ENCODE measurements at places on chromosomes 7 and 10.

DNA sequence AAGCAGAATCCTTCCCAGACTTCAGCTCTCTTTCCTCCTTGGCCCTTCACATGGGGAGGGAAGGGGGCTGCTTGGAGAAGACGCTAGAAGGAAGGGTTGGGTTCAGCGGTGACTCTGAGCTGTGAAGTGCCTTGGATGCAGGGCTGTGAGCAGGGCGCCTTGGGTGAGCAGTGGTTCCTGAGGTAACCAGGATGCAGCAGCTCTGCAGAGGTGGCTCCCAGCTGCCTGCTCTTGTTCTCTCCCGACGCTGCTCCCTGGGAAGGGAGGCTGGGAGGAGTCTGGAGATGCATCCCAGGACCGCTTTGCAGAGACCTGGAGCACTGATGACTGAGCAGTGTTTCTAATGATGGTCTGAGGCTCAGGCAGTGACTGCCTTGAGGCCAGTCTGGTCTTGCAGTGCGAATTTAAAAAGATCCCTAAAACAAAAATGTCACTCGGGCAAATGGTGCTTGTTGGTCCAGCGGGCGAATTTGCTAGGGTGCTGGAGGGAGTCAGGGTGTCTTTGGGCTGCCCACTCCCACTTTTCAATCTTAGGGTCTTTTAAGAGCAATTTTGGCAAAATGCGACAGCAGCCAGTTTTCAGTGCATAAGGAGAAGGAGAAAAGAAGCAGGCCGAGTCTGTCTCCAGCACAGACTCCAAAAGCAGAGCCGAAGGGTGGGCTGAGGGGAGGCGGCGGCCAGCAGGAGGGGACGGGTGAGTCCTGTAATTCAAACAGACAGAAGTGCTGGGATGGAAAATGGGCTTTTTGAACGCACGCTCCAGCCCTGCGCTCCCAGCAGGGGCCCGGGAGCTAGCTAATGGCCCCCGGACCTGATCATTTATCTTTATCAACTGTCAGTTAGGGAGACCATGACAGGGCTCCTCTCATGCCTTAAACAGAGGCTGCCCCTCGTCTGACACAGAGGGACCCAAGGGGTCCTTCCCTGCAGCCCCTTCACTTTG, 191.2 kb upstream of the SHH start:
- DNase-seq = no peak

GRCh38 chr10:124097883-124098282, 4.5 kb upstream of the CHST15 start:
- no peak for DNase-seq

DNA sequence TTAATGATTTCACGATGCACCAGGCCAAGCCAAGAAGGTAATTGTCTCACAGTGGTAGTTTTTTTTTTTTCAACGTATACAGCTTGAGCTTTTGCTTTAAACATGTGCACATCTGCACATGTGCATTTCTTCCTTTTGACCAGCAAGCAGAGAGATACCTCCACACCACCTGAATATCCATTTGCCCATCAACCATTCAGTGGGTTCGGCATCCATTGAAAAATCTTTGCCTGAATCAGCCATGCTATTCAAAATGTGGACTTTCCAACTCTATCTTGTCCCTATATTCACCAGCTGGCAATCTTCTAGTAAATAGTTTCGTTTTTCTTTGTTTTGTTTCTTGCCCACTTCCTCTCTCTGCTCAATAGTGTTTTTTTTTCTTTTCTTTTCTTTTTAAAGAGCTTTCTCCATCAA, 7.7 kb upstream of the TRA2A start:
- DNase-seq = no peak

GRCh38 chr10:104831272-104831671, 190.2 kb downstream of the SORCS3 start:
- DNase-seq = no peak

DNA sequence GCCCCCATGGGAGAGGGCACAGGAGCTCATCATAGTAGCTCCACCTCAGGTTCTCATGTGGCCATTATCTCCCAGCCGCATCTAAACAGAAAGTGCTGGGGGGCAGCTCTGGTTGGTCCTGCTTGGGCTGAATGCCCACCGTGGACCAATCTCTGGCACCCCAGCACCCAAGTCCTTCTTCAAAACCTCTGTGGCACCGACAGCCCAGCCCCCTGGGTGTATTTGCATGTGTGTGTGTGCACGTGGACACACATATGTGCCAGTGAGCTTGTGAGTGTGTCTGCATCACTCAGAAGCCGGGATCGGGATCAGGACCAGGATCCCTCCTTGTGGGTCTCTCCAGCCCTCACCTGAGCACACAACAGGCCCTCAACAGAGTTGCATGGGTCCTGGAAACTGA, 68.2 kb downstream of the ALOX5 start:
- no peak for DNase-seq

- no peak for DNase-seq
Observed at GRCh38 chr7:82442492-82443035, 1.0 kb downstream of the CACNA2D1 start.

DNA sequence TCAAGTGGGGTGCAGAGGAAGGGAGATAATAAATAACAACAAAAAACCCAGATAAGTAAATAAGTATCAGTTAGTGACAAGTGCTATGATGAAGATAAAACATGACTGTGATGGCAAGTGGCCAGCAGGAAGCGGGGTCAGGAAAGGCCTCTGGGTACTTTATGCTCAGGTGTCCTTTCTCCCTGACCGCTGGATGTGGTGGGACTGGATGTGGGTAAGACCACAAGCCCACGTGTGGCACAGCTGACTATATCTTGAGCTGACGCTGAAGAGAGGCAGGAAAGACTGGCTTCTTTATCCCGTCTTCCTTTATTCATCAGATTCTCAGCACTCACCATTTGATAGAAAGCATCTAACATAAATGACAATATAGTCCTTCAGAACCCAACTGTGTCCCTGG, 87.8 kb downstream of the CREB5 start:
- no peak for DNase-seq

GRCh38 chr7:27453702-27454405, 208.8 kb downstream of the HIBADH start:
- DNase-seq = no peak

GRCh38 chr10:66651308-66652082, 274.3 kb upstream of the LRRTM3 start:
- no peak for DNase-seq

DNA sequence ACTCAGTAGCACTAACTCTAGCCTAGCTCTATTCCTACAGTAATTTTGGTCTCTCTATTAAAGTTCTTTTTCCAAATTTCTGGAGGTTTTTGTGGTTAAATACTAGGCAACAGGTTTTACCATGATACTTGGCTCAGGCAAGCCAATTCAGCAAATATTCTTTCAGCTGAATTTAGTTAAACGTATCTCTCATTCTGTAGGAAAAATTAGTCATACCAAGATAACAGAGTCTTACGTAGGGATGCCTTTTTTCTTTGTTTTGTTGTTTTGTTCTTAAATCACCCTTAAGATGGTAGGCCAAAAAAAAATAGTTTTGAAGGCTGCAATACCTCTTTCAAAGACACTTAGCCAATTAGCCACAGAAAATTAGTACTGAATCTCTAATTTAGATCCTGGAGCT, 180.5 kb downstream of the MAGI2 start:
- no peak for DNase-seq

- no peak for DNase-seq
Observed at GRCh38 chr10:516764-517163, 172.7 kb downstream of the DIP2C start.

DNA sequence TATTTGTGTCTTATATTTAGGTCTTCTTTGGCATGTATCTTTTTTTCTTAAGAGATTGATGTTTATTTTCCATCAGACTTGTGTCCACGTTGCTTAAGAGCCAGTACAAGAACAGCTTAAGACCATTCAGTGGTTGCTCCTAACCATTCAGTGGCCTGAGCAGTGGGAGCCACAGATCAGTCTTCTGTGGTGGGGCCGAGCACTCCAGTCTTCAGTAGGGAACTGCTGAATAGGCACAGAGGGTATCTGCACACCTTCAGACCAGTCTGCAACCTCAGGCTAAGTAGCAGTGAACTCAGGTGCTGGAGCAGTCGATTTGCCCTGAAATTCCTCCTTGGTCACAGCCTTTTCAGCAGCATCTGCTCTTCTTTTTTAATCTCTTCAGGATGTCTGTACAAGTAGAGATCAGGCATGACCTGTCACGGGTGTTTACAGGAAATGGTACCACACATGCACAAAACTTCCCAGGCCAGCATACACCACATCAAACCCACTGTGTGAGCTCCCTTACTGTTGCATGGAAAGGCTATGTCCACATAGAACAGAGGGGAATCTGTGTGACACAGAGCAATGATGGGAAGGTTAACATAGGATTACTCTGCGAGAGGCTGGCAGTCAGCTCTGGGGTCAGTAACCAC, 51.5 kb downstream of the FAM107B start:
- DNase-seq = peak; percentile 11

DNA sequence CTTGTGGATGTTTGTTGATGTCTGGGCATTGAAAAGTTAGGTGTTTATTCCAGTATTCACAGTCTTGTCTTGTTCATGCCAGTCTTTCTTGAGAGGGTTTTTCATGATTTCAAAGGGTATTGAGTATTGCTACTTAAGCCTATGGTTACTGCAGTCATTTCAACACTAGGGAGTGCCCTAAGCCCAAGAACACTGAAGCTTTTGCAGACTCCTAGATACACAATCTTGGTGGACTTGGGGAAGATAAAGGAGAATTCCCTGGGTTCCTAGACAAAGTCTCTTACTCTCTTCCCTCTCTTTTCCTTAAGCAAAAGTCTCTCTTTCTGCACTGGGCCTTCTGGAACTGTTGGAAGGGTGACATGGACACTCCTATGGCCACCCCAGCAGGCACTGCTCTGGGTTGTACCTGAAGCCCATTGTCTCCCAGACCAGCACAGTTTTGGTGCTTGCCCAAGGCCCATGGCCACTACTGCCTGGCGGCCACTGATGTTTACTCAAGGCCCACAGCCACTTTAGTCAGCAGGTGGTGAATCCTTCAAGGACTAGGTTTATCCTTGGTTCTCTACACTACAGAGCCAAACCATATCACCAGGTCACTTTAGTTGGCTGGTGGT, 24.9 kb downstream of the SAMD9 start:
- peak; percentile 65 for DNase-seq

DNA sequence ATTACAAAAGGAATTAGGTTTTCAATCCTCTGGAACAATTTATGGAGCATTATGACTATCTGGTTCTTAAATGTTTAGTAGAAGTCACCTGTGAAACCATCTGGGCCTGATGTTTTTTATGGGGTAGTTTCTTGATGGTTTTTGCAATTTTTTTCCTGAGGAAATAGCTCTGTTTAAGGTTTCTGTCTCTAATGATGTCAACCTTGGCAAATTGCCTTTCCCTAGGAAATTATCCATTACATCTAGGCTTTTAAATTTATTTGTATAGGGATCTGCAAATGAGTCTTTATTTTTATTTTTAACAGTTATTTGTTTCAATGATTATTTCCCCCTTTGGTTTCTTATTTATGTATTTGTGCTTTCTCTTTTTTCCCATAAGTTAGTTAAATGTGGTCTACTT, 222.8 kb downstream of the GALNT17 start:
- no peak for DNase-seq

GRCh38 chr7:139265673-139266072, 34.6 kb downstream of the UBN2 start:
- no peak for DNase-seq

DNA sequence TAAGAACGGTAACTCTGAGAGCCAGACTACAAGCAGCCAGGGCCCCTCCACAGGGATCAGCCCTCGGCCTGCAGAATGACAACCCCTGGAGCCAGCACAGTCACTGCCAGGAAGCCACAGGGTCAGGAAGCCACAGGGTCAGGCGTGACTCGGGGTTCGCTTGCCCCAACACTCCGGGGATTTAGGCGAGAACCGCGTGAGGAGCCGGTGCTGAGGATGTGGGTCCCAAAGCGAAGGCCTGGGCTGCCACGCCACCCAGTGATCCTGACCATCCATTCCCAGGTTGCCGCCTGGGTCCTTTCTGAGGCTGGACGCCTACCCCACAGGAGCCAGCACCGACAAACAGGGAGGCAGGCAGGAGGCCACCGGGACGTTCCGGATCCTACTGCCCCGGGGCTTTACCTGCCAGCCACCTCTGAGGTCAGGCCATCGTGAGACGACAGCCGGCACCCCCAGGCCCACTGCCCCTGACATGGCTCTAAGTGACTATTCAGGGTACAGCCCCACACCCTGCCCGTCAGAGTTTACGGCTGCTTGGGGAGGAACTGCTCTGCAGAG, 228.6 kb downstream of the ELFN1 start:
- DNase-seq = no peak

DNA sequence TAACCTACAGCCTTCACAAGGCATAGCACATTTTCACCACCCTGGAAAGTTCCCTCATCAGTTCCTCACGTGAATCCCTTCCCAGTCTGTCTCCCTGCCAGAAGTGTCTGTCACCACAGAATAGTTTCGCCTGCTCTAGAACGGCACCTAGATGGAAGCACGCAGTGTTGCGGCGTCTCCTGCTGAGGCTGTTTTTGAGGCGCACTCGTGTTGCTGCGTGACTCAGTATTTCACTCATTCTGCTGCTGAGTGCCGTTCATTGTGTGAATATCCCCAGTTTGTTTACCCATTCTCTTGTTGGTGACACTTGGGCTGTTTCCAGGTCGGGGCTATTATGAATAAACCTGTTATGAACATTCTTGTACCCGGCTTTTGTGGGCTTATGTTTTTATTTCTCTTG, 12.8 kb downstream of the NOS3 start:
- DNase-seq = no peak

DNA sequence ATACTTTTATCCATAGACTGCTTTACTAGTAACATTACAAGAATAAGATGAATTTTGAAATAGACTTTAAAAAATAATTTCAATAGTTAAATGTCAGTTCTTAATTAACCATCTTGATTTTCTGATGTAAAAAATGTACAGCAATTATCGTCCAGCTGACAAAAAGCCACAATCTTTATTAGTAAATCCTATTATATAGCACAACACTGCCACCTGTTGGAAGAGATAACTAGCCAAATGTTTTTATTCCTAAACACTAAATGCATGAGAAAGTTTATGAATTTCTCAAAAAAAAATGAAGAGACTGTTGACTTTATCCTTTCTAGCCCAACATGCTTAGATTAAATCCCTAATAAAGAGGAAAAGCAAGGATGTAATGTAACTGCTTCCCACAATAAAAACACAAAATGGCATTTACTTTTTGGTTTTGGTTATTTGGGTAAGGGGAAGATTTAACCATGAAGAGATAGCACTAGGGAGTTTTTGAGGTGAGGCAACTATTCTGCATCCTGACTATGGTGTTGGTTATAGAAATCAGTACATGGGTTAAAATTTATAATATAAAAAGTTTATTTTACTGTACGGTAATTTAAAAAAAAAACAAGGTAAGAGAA, 8.0 kb downstream of the COA1 start:
- no peak for DNase-seq

DNA sequence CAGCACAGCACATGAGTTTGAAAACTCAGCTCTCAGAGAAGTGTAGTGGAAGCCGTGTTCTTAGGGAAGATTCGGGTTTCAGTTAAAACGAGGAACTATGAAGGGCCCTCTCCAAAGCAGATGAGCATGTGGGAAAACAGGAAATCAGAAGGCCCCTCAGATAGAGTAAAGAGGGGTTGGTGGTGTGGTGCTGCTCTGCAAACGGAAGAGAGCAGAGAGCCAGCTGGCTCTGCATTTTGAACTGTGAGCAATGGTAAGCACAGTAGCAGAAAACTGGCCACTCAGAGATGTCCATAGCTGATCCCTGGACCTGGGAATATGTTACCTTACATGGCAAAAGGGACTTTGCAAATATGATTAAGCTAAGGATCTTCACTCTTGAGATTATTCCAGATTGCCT, 27.9 kb upstream of the CUL1 start:
- DNase-seq = no peak

GRCh38 chr10:124238367-124238766, 145.0 kb upstream of the CHST15 start:
- DNase-seq = no peak

All from CD4-positive, CD25-positive, alpha-beta regulatory T cell (primary cell).